Activated T-helper 1 cell treated with Interleukin-2 at 50 U/mL for 16 hours (primary cell): ENCODE measurements at places on chromosomes 1 and 21.

GRCh38 chr1:230386637-230387262 is 39.4 kb downstream of the PGBD5 start:
- no peak for DNase-seq

- no peak for DNase-seq
Measured at GRCh38 chr1:236289492-236290131, 7.9 kb upstream of the ERO1B start.

GRCh38 chr1:153750026-153750995 is 22.5 kb downstream of the INTS3 start:
- no peak for DNase-seq

DNA sequence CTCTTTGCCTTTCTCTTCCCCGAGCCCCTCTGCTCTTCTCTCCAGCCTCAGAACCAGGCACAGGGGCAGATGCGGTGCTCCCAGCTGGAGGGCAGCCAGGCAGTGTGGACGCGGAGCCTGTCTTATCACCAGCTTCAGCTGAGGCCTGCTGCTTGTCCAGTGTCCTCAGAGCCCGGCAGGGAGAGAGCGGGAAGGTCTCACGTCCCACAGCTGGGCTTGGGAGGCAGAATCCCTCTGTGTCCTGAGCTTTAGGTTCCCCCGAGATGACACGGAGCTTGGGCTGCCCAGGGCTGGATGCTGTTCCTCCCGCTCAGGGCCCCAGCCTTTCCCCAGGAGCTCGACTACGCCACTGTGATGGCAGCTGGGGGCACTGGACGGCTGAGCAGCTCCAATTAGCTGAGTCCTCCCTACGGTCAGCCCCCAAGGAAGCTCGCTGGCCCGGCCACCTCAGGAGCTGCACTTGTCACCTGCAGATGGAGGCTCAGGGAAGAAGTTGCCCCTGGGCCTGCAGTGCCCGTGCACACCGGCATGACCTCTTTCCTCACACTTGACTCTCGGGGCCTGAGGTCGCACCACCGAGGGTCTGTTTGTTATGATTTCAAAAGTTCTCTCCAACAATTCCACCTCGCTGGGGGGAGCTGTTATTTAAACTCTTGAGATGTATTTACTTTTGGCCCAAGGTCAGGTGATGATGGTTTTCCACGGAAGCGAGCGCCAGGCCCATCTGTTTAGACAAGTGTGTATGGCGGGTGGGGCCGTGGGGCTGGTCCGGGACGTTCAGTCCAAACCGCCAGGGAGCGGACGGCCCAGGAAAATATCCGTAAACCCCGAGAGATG is 127.3 kb downstream of the SIK1 start:
- DNase-seq: no peak

- no peak for DNase-seq
Measured at GRCh38 chr1:54352755-54353154, 53.4 kb downstream of the SSBP3 start.

GRCh38 chr1:115332813-115333608 is 5.0 kb downstream of the NGF start:
- DNase-seq: no peak
